ENCODE measurements at places on chromosomes 4 and X.

- DNase-seq: no peak
Measured at GRCh38 chr4:14364953-14365536, 637.2 kb upstream of the CPEB2 start.

DNA sequence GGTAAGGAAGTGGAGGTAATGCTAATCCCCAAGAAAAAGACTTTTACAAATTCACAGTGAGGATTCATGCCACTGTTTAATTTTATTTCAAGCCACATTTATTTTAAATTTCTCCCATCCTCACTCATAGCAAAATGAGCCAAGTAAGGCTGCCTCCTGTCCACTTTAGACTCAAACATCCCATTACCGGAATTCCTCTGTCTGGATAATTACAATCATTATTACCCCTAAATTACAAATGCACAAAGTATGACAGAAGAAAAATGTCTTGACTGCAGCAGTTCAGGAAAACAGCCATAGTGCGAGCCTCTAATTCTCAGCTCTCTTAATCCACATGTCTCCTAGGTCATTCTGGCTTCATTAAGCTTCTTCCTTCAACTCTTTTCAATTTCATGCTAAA, 57.0 kb downstream of the MAPK10 start:
- DNase-seq: no peak

DNA sequence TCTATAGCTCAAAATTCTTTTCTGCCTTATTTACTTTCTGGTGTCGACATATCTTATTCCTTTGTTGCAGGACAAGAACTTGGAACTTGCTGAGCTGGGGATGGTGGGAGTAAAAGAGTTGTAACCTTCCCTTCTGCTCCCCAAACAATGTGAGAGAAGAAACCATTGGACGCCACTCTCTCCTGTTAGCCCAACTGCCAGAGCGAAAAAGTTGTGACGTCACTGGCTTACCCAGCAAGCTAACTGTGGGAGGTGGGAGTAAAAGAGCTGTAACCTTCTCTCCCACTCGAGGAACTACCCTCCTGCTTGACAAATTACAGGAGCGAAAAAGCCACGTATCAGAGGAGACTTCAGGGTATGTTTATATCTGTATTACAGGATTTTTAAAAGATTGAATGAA, 90.0 kb upstream of the PCDH10 start:
- no peak for DNase-seq

GRCh38 chrX:72079607-72080006, 52.1 kb downstream of the RTL5 start:
- no peak for DNase-seq
